HFF-Myc (cell line): ENCODE measurements at places on chromosomes 16 and 17.

GRCh38 chr17:68850749-68851510, 104.3 kb downstream of the ABCA8 start:
- DNase-seq: no peak

DNA sequence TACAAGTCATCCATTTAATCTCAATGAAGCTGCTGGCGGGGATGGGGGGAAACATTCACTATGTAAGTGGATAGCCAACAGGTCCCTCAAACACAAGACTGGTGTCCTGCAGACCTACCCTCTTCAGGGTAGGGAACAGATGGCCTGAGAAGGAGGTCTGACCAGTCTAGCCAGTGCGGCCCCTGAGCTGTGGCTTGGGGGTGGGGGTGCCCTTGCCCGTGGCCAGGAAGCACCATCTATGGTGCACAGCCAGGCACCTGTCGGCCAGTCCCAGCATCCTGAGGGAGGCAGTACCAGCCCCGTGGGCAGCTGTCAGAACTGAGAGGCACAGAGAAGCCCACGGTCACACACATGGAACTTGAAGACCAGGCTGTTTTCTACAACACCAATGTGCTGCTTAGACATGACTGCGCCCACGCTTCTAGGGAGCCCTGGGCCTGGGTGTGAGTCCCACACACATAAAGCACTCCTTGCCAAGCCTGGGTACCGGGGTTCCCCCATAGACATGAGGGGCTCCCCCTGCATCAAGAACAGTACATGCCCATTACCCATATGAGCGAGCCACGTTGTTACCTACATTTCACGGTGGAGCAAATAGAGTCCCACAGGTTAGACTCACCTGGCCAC, 40.9 kb downstream of the RMI2 start:
- no peak for DNase-seq

DNA sequence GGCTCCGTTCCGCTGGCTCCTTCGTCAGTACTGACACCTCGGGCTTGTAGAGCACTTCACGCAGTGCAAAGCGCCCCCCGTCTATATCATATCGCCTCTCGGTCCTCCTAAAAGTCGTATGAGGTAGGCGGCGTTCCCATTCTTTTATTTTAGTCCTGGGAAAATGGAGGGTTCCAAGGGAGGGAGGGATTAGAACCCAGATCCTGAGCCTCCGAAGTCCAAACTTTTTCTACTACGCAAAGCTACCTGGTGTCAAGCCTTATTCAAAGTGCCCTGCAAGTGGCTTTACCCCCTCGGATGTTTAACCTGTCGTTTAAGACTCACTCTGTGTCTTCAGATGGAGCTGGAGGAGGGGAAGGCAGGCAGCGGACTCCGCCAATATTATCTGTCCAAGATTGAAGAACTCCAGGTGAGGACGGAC, 348 bp upstream of the FTSJ3 start:
- no peak for DNase-seq

GRCh38 chr16:29911676-29912010, 11.4 kb downstream of the ASPHD1 start:
- no peak for DNase-seq

DNA sequence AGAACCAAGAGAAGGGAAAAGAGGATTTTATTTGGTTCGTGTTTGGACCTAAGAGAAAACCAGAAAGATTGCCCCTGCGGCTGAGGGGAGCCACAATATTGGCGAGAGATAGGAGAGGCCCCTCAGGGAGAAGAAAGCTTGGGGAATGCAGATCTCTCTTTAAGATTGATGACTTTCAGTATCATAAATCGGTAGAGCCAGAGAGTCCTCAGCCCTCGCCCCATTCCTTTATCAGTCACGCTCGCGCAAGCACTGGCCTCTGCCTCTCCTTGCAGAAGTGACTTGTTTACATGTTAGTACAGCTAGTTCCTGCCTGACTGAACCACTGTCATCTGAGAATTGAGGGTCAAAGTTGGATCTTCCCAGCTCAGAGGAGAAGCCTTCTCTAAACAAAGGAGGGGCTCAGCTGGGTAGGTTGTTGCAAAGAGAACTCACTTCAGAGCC, 21.5 kb upstream of the KRT19 start:
- DNase-seq: no peak

DNA sequence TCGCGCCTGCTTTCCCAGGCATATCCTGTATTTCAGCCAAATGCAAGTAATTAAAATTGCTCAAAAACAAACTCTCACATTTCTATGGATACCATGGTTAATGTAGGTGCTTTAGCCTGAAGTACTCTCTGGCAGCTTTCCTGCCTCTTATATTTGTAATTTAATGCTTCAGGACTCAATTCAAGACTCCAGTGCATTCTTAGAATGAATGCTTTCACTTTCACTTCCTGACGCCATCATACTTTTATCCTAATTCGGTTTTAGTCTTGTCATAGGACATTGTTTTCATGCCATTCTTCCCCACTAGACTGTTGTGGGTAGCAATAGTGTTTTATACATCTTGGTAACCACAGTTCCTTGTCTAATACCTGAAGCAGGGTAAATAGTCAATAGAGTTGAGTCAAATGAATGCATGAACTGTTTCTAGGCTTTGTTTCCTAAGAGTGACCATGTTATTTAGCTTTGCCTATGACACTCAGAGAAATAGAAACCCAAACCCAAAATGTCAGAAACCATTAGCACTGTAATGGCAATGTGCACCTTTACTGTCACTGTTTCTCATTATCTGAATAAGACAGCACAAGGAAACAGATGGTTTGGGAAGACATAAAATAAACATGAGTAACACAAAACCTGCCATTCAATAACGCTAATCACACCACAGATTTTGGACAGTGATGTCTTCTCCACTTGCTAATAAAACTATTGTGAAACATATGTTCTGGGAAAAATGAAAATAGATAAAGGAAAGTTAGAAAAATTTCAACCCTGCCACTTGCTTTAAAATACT, 705.5 kb downstream of the CDH11 start:
- DNase-seq: no peak

GRCh38 chr17:14353861-14354474, 53.1 kb downstream of the HS3ST3B1 start:
- DNase-seq: no peak

DNA sequence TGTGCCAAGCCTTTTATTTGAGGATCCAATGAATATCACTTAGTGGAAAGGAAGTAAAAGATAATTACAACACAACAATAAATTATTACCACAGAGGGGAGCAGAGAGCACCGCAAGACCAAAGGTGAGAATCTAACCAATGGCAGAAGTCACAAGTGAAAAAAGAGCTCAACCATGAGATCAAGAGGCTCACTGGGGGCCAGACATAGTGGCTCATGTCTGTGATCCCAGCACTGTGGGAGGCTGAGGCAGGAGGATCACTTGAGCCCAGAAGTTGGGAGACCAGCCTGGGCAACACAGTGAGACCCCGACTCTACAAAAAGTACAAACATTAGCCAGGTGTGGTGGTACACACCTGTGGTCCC, 17.7 kb downstream of the ANKRD11 start:
- DNase-seq: no peak
